ENCODE measurements at places on chromosomes 2 and 18.
A peak's percentile ranks its signal among the peaks of the same experiment; 100 is the strongest.

DNA sequence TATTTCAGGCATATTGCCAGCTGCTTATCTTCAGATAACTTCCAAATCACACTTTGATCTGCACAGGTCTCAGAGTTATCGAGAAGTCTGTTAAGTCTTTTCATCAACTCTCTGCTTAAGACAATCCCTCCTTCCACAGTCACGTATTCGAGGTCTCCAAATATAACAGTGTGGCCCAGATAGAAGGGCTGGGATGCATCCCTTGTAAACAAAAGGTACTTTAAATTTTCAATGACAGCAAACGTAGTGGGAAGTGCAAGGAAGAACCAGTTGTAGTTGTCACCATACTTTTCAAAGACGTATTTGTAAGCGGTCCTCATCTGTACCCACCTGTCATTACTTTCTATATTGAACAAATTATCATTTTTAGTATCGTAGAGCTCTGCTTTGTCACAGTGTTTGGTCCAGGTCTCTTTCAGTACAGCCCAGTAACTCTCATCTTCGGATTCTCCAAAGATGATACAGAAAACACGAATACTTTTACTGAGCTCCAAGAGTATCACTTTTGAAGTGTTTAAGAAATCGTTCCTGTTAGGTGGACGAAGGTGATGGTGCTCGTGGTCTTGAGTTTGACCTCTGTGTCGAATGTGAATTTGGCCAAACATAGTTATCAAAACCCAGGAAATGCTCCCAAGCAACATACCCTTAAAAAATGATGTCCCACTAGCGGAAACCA lies 445 bp downstream of the C1GALT1C1L start:
- DNase-seq, result no peak

- DNase-seq, result no peak
Measured at GRCh38 chr2:100365434-100365833, 43.1 kb upstream of the LONRF2 start.

DNA sequence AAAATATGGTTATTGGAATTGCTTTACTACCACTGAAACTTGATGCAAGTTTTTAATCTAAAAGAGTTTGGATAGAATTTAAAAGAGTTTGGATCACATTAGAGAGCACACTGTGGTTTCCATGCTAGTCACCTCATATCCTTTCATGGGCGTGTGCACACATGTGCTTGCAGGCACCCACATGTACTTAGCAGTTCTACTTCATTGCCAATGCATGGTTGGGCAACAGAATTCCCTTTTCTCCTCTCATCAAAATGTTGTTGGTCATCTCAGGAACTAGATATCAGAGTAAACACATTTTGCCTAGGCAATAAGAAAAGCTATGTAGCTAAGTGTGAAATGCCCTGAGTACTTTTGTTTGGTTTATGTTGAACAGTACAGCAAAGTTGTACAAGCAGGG lies 254.1 kb upstream of the RASGRP3 start:
- no peak for DNase-seq

DNA sequence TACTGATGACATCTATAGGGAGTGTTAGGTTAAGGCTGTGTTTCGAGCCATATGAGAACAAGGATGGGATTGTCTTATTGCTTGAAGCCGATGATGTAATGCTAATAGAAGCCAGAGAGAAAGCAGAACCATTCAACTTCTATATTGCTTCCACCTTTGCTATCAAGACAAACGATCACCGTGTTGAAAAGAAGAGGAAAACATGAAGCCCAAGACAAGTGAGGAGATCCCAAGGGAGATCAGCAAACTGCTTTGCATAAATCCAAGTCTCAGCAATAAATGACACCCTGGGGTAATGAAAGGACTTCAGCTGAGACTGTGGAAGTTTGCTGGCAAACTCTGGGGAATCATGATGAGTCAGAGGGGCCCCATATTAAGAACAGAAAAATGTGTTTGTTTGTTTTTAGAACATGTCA lies 206.2 kb downstream of the NCKAP5 start:
- DNase-seq, result no peak

- no peak for DNase-seq
Measured at GRCh38 chr2:216519154-216519762, 20.6 kb downstream of the RPL37A start.

DNA sequence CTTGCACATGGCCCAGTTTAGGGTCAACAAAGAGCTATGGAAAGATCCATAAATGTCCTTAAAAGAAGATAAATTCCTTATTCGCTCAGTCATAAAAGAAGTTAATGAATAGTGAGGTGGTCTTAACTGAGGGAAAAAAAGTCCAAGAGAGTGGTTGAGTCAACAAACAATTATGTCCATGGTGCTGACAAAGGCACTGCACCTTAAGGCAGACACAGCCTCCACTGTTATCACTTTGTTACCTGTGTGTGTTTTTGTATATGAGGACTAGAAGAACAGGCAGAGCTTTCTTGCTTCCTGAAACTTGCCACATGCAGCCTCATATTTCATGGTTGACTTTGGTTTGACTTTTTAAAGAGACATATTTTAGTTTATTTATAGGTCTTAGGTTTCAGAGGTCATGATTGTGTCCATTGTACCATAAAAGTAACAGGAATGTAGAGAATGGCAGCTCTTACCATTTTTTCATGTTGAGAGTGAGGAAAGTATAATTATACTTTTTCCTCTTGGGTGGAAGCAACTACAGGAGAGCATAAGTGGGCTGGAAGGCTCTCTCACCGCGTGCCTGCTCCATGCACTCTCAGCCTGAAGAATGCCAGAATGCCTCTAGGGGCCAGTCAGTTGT lies 93.6 kb downstream of the XRCC5 start:
- DNase-seq, result no peak

DNA sequence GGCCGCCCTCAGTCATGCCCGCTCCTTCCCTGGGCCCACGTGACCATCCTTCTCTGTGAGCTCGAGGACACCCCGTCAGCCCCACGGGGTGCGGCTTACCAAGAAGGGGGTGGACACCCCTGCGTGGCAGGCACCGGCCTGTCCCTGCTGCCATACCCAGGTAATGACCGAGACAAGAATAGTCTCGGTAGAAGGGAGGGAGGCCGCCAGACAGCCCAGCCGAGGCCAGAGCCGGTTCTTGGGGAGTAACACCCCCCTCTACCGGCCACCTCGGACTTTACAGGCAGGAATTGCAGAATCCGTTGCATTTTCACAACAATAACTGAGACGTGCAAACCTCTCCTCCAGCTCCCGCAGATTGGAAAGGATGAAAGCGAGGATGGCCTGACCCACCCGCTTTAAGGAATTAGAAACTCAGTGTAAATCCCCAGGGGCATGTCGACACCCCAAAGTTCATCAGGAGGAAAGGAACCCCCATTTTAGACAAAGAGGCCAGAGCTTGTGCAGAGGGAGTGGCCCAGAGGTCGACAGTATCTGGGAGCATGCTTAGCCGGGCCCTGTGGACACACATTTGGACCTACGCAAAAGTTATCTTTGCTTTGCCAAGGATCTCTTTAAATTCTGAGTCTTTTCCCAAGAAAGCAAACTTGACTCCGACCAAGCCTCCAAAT lies 60.1 kb upstream of the GLI2 start:
- DNase-seq, result no peak

- DNase-seq, result no peak
Measured at GRCh38 chr2:241854342-241855244, 4.1 kb downstream of the PDCD1 start.

DNA sequence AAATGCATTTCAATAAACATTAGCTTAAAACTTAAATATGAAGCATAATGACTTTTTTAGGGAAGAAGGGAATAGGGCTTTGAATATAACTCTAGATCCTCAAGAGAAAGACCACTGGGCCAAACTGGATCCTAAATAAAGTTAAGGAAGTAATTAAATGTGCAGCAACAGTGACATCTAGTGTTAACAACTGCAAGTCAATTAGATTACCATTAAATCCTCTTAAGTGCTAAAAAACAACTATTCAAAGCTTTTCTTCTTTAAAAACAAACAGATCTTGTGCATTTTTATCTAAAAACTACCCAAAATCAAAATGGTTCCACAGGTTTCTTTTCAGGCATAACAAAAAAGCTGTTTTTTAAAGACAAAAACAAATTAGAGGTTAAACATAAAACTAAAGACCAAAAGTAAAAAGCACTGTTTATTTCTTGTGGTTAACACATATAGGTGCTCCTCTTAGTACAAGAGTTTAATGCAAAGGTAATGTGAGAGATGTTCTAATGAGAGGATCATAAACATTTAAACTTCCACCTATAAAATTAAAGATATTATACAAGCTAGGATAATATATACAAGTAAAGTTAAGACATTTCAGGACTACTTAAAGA lies 111.4 kb downstream of the THADA start:
- DNase-seq, result no peak

GRCh38 chr2:112137516-112138158 lies 548 bp upstream of the FBLN7 start:
- DNase-seq, result no peak

DNA sequence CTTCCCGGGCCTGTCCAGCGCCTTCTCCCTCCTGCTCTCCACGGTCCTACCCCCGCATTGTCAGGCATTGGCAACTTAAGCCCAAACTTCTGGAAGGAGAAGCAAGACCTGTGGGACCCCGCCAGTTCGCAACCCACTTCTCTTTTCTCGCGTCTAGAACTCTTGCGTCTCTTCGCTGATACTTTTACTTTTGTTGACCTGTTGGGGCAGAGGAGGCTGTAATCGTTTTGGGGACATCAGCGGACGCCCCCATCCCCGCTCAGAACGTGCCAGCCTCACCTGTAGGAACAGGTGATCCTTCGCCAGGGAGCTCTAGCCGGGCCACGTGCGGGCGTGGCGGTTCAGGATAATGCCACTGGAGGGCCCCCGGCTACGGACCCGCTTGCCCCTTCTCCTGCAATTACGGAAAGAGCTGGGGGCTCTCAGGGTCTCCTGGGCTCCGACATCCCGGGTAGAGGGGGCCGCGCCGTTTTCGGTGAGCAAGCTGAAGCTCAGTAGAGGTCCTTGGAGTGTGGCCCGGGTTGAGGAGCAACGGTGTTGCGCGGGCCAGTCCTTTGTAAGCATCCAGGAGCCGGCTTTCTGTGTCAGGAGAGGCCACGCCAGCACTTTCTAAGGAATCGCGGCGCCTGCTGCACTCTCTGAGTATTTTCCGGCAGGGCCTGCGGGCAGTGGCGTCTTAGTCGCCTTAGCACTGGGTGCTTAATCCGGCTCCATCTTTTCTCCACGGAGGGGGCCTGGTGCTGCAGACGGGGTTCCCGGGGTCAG lies 1.6 kb downstream of the MTCL1 start:
- no peak for DNase-seq

DNA sequence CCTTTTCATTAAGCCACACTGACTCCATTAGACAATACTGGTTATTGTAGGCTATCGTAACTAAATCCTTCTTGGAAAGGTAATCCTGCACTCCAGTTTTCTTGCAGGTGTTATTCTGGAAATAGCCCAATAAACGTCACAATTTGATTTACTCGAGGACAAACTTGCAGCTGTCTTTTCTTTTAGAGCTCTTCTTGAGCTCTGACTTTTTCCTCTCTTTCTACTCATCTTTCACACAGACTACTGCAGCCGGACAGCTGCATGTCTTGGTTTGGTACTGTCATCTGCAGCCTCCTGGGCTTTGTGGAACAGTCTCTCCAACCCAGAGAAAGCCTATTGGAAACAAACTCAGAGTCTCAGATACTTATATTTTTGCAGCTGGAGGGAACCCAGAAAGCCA lies 23.0 kb upstream of the MSGN1 start:
- DNase-seq, result no peak

DNA sequence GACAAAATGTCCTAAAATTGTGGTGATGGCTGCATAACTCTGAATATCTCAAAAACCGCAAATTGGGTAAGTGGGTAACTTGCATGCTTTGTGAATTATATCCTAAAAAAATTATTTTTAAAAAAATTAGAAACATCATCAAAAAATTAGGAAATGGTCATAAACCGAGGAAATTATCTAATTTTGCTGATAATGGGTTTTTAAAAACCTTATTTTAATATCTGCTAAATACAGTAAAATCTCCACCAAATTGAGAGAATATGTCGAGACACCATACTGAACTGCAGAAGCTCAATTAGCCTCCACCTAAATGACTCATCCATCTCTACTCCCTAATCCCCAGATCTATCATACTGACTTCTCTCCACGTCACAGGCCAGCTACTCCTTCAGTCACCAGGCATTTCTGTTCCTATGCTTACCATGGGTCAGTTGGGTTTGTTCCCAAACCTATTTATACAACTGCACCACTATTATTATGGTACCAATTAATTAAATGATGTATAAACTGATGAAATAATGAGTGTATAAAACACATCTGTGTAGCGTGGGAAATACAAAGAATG lies 36.1 kb downstream of the SPIRE1 start:
- DNase-seq, result no peak

DNA sequence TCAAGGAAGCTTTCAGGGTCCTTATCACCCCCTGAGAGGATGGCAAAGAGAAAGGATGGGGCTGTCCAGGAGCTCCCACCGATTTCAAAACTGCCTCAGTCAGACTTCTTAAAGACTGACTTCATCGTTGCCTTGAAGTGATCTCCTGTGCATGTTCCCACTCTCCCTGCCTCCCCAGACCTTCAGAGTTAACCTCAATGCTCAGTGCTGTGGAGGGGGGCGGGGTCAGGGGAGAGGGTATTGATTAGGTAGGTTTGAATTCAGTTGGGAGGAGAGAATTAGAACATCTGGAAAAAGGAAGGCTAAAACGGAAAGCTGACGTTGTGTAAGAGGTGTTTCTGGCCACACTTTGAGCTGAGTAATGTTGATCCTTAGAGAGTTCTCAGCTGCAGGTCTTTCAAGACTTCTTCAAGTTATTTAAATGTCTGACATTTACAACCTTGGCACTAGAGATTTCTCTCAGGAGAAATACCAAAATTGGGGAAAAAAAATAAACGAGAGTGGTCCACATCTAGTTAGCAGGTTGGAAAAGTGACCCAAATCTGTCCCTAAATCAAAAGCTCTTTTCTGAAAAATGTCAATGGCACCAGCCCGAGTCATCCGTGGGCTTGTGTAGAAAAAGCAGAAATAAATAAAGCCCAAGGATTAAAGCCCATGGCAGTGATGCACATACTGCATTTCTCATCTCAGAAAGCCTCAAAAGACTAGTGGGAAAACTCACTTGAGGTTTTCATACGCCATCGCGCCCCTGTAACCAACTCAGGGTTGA lies 134.7 kb upstream of the EPAS1 start:
- no peak for DNase-seq

GRCh38 chr2:60855989-60856669 lies 25.2 kb upstream of the REL start:
- DNase-seq, result no peak

- peak; percentile 31 for DNase-seq
Measured at GRCh38 chr2:96265349-96265839, 403 bp downstream of the TMEM127 start.

DNA sequence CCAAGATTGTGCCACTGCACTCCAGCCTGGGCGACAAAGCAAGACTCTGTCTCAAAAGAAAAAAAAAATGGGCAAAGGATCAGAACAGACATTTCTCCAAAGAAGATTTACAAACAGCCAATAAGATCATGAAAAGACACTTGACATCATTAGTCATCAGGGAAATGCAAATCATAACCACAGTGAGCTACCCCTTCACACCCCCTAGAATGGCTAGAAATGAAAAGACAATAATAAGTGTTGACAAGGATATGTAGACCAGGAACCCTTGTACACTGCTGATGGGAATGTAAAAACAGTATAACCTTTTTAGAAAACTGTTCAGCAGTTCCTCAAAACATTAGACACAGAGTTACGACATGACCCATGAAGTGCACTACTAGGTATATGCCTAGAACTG lies 18.4 kb upstream of the MTERF4 start:
- no peak for DNase-seq

Measured in activated T-helper 9 cell treated with anti-CD3 and anti-CD28 coated beads, Interleukin-2, amount 50 U/mL, for 16 hours (primary cell).